ENCODE measurements at places on chromosomes 4 and X.

GRCh38 chrX:9955506-9955905 lies 11.7 kb upstream of the CLDN34 start:
- DNase-seq, result no peak

GRCh38 chr4:14742054-14742453 lies 260.2 kb upstream of the CPEB2 start:
- DNase-seq, result no peak

GRCh38 chr4:80201252-80202151 lies 4.2 kb downstream of the PRDM8 start:
- no peak for DNase-seq

DNA sequence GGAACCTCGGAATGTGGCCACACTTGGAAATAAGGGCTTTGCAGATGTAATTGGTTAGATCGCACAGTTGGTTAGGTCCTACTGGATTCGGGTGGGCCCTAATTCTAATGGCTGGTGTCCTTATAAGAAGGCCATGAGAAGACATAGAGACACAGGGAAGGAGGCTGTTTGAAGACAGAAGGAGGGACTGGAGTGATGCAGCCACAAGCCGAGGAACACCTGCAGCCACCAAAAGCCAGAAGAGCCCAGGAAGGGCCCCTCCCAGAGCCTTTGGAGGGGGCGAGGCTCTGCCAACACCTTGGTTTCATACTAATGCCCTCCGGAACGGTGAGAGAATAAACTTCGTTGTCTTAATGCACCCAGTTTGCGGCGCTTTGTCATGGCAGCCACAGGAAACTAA lies 47.0 kb downstream of the EVC start:
- DNase-seq, result no peak

GRCh38 chr4:141140391-141141200 lies 7.3 kb upstream of the RNF150 start:
- DNase-seq, result no peak

GRCh38 chrX:38850807-38851544 lies 49.7 kb downstream of the MID1IP1 start:
- no peak for DNase-seq

DNA sequence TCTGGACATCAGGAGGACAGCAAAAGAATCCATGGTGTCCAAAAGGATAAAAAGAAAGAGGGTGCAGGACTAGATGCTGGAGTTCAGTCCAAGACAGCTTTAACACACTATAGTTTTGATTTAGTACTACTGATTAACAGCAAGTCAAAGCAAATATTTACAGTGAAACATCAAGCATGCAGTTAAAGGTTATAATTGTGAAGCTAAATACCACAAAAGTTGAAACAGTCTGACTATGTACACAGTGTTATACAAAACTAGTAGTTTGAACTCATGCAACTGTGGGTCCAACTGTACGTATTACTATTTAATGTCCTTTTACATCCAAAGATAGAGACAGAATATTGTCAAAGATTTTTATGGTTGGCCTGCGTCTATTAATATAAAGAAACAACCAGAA lies 57.6 kb downstream of the CHIC2 start:
- no peak for DNase-seq

GRCh38 chr4:94974773-94975172 lies 217.0 kb downstream of the BMPR1B start:
- no peak for DNase-seq

DNA sequence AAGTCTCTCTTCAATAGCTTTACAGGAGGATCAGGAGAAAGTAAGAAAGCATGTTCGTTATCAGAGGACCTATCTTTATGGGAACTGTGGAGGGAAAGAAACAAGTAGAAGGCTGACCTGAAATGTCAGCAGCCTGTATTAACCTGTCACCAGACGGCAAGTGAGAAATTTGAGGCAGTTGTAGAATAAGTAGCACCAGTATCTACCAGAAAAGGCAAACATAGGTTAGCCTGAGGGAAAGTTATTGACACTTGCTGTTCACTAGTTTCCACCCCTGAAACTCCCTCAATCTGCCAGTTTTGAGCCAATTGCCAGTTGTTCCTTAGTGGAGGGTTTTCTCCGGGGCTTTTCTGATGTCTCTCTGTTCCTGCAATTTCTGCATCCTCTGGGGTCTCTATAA lies 36.4 kb downstream of the ZNF81 start:
- DNase-seq, result no peak

DNA sequence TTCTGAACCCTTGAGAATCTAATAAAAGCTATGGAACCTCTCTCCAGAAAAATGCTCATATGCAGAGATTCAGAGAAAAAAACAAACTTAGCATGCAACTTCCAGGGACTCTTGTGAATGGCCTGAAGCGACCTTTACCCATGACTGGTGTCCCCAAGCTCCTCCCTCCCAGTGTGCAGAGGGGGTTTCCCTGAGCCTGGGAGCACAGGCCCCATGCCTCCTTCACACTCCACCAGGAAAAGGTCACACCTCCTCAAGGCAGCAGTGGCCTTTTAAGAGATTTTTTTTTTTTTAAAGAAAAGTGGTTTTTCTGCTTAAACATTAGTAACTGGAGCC lies 13.3 kb upstream of the UBA6 start:
- DNase-seq, result no peak

Measured in stimulated activated CD4-positive, alpha-beta T cell treated with anti-CD3 and anti-CD28 coated beads, Interleukin-12 subunit alpha, Interleukin-12 subunit beta, amount 100 ng/mL, for 24 hours (primary cell).